Effector CD4-positive, alpha-beta T cell (primary cell): ENCODE measurements at places on chromosomes 2 and 18.
A peak's percentile ranks its signal among the peaks of the same experiment; 100 is the strongest.

DNA sequence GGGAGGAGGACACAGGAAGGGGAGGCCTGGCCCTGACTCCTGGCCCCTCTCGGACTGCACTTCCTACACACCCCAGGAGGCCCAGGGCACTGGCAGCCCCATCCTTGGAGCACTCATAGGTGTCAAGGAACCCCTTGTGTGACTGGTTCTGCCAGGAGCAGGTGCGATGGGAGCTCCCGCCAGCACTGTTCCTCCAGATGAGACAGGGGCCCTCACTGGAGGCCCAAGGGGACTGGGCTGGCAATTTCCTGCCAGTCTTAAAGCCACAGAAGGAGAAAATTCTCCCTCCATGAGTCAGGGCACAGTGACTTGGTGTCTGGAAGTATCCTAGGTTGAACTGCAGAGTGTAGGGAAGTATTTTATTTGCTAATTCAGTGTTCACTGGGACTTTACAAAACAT lies 42.8 kb upstream of the MAL start:
- DNase-seq, result no peak

DNA sequence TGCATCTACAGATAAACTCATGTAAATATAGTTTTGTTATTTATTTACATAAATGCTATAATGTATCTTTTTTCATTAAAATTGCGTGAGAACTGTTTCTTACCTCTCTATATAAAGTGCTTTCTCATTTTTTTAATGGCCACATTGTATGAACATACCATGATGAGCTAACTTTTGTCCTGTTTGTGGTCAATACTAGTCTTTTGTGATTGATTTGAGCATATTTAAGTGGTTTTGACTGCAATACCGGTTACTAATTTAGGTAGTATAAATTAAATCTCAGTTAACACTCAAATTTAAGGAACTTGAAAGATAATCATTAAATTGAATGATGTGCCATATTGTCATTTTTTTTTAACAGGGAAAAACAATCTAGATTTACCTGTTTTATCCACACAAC lies 108.2 kb downstream of the HAUS1 start:
- no peak for DNase-seq

DNA sequence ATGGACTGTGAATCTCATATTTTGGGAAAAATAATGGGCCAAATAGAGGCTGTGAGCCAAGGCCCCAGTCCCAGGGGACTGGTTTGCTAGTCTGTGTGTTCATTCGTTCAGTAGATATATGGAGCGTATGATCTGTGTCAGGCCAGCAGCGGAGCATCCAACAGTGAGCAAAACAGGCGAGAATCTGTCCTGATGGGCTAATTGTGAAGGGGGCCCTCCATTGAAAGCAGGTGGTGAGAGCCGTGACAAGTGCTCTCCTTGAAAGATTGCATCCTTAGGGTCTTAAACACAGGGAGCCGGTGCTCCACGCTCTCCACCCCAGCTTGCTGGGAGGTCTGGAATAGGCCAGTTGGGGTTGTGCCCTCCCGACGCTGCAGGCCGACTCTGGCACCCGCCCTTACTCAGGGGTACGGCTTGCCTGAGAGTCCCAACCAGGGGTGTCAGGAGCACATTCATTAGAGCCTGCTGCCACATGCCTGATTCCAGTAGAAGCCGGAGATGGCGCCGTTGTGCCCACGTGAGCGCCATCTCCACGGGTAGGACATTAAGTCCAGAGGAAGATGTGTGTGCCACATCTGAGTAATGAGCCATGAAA lies 213.3 kb downstream of the SH3RF3 start:
- no peak for DNase-seq

DNA sequence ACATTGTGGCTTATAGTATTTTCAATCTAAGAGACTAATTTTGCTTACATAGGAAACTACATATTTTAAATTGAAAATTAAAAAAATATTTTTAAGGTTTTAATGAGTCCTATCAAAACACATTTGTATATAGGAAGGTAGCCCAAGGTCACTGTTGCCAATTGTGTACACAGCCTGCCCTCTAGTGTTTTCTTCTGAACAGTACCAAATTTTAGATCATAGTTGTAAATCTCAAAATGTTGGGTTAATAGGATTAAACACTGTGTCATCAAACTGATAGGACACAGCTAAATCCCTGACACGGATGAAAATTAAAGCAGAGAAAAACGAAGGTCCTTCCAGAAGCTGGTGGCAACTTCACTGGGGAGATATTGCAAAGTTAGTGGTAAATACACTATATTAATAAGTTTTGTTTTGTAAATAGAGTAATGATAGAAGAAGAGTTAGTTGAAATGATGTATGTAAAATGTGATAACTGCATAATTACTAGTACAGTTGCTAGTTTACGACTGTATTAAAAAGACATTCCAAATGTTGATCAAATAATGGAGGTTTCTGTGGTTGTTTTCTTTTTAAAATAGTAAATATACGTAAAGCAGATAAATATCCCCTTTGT lies 19.7 kb downstream of the CLUL1 start:
- no peak for DNase-seq

GRCh38 chr2:181231151-181231550 lies 226.0 kb upstream of the ITGA4 start:
- no peak for DNase-seq

DNA sequence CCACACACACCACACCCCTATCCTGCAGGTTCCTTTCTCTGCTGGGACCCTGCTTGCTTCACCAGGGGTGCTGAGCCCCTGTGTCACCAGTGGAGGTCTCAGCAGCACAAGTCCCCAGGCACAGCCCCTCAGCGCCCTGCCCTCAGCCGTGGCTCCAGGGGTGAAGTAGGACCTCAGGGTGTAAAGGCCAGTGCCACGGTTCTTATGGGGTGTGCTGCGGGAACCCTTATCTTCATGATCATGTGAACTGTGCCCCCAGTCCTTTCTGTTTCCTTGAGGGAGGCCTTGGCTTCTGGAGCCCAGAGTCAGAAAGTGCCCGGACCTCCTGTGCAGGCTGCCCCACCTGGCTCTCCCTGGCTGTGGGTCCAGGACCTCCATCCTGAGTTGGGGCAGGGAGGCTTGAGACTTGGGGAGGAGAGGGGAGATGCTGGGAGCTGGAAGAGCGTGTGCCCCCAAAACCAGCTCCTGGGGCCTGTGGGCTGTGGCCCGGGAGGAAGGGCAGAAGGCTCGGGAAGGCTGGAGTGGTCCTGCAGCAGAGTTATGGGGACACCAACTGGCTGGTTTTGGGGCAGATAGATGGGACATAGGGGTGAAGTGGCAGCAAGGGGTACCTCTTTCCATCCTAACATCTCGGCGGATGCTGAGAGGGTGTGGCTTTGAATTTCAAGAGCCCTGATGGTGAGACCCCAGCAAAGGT lies 20.2 kb upstream of the KLF11 start:
- no peak for DNase-seq

GRCh38 chr2:236955521-236956030 lies 130.1 kb upstream of the COPS8 start:
- no peak for DNase-seq

GRCh38 chr2:54262015-54262765 lies 6.2 kb upstream of the TSPYL6 start:
- DNase-seq, result no peak

- DNase-seq, result no peak
Observed at GRCh38 chr2:2448178-2448577, 117.1 kb upstream of the MYT1L start.

DNA sequence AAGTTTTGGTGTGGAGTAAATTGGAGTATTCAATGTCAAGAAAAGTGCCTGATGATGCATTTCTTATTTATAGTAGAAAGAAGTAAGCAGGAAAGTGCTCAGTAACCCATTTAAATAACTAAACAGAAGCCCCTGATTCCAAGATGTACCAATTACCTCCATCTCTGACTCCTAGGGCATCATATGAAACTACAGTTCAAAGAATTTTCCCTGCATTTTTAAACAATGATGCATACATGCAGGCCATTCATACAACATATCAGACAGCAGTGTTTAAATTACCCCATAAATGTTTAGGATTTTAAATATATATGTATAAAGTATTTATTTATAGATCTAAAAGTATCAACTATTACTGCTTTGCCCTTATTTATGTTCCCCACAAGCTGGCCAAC lies 36.2 kb downstream of the FTCDNL1 start:
- DNase-seq, result no peak

- DNase-seq, result peak; percentile 63
Observed at GRCh38 chr2:174778085-174778981, 14.1 kb upstream of the CHRNA1 start.

DNA sequence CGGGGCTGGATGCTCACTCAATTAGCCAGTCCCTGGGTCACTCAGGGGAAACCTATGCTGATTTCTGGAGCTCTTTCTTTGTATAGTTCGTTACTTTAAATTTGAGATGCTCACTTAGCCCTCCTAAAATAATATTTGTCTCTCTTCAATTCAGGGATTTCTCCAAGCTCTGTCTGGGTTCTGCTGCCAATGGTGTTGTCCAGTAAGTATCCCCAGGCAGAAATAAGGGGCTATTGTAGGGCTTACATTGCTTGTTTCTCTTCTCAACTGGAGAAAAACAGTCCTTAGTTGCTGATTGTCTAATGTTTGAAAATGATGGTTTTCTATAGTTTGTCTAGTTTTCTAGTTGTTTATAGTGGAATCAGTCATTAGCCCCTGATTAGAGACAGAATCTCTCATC lies 5.0 kb downstream of the RAB6C start:
- no peak for DNase-seq

- DNase-seq, result no peak
Observed at GRCh38 chr2:110149330-110150220, 34.0 kb upstream of the MALL start.

DNA sequence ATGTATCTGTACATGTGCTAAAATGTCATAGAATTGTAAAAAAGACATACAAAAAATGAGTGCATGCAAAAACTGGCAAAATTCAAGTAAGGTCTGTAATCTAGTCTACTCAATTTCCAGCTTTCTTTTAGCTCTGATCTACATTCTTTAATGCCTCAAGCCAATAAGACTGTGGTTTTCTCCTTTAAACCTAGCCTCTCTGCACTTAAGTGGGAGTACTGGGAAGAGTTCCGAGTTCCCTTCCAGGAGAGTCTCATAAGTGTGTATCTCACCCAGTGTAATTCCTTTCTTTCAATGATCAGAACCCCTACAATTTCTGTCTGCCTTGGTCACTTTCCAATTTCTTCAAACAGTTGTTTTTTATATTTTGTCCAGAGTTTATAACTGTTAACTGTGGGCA lies 150.1 kb downstream of the PTRHD1 start:
- DNase-seq, result no peak

- DNase-seq, result no peak
Observed at GRCh38 chr2:158184556-158185343, 83.1 kb downstream of the UPP2 start.

DNA sequence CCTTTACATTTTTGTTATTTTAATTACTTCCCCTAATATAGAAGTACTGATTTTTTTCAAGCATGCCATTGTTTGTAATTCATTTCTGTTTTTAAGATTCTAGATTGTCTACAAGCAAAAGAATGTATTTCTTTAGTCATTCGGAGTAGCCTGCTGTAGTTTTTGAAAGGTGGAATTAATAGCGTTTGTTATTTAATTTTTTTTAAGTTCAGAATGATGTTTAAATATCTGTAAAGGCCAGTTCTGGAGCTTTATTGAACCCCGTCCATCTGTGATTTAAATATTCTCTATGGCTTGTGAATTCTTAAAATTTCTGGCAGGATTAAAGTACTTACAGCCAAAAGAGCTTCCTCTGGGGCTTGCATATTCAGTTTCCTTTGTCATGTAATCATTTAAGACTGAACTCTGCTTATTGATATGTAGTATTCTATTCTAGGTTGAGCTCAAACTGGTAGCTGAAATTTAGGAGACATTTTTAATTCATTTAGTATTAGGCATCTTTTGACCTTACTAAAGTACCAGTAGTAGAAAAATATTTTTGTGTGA lies 5.2 kb downstream of the TGIF1 start:
- no peak for DNase-seq

- DNase-seq, result no peak
Observed at GRCh38 chr2:238728330-238729260, 119.3 kb upstream of the TWIST2 start.

DNA sequence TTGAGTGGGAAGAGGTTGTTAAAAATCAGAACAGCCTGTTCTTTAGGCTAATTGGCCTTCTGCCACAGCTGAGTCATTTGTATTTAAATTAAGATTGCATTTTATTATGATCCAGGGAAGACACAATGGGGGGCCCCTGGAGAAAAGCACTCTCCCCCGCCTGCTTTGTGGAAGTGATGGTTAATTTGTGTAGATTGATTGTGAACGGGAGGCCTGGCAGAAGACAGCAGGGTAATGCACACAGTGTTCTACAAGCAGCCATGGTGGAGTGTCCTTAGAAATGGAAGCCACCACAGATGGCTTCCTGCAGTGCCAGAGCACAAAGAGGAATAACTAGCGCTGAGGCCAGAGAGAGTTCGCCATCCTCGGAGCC lies 19.6 kb downstream of the RAMP1 start:
- no peak for DNase-seq

DNA sequence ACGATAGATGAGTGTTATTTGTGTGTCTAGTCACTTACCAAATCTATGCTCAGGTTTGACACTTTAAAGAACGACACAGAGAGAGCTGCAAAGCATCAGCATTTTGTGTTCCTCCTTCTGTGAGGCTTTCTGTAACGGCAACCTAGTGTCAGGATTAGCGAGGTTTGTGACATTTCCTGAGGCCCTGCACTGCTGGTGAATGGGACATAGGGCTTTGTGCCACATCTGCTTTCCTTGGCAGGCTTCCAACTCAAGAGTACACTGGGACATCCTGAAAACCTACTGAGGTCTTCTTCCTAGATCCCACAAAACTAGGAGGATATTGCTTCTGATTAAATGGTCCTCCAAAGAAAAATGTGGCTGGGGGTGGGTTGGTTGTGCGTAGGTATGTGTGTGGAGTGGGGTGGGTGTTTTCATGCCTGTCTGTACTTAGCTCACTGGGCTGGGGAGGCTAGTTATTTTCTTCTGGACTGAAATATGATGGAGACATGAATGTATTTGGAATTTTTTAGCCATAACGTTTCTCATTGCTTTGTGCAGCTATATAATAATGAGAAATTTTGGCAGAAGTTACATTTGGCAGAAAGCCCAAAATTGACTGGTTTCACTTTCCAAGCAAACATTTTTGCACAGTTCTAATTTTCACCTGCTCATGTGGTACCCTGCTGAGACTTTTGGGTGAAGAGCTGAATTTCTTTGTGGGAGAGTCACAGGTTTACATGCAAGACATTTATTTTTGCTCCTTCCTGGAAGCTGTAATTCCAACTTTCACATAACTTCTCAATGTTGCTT lies 308.4 kb downstream of the XIRP2 start:
- DNase-seq, result no peak
